Nasal cavity respiratory epithelium epithelial cell of viscerocranial mucosa (primary cell): ENCODE measurements at places on chromosomes 16 and 17. TPM values are rescaled to one million over a fixed set of nuclear protein-coding genes. Genes with fewer than 3 reads are reported as not detected.

PIK3R6 gene
- total RNA-seq, result not detected in 2 replicates

KRTAP17-1 gene
- total RNA-seq, result not detected in 2 replicates

IRX3 gene
- total RNA-seq, result 2.1 and 4.1 TPM in 2 replicates

SEZ6L2 gene
- total RNA-seq, result 4.8 and 18.9 TPM in 2 replicates

ST6GALNAC2 gene
- total RNA-seq, result 76.9 and 114 TPM in 2 replicates

KRT28 gene
- not detected in 2 replicates for total RNA-seq

KRTAP2-2 gene
- not detected in 2 replicates for total RNA-seq

MPO gene
- not detected in 2 replicates for total RNA-seq

ITGB3 gene
- 0.34 and 1.2 TPM in 2 replicates for total RNA-seq

CLEC3A gene
- not detected in 2 replicates for total RNA-seq

CMTR2 gene
- total RNA-seq, result 46.5 and 63.9 TPM in 2 replicates

ZNF768 gene
- total RNA-seq, result 31.5 and 34.2 TPM in 2 replicates

MYO15B gene
- total RNA-seq, result 2.4 and 3.6 TPM in 2 replicates

TEKT3 gene
- not detected in 2 replicates for total RNA-seq

TEX14 gene
- 0.07 TPM in 1 of 2 replicates, not detected in the other for total RNA-seq

GSG1L gene
- not detected in 2 replicates for total RNA-seq

PRSS22 gene
- 7.5 and 54.4 TPM in 2 replicates for total RNA-seq

HS3ST3A1 gene
- total RNA-seq, result 0.07 and 0.34 TPM in 2 replicates

SAMD14 gene
- 0.28 TPM in 1 of 2 replicates, not detected in the other for total RNA-seq

SCARF1 gene
- total RNA-seq, result 0.34 and 0.43 TPM in 2 replicates

PARD6A gene
- 0.57 and 5.8 TPM in 2 replicates for total RNA-seq

RUSF1 gene
- total RNA-seq, result 35.5 and 56.0 TPM in 2 replicates

IL17C gene
- total RNA-seq, result not detected in 2 replicates

EVI2A gene
- total RNA-seq, result not detected in 2 replicates

MT1H gene
- total RNA-seq, result not detected in 2 replicates

PARN gene
- total RNA-seq, result 29.7 and 41.1 TPM in 2 replicates

IRF8 gene
- not detected in 2 replicates for total RNA-seq

ASGR1 gene
- 0.07 TPM in 1 of 2 replicates, not detected in the other for total RNA-seq

SLC9A5 gene
- total RNA-seq, result 0.34 and 0.43 TPM in 2 replicates

ABCA6 gene
- 0.34 and 0.93 TPM in 2 replicates for total RNA-seq

HOXB9 gene
- total RNA-seq, result under 0.01 TPM in 1 of 2 replicates, not detected in the other

CCDC154 gene
- total RNA-seq, result under 0.01 and 0.57 TPM in 2 replicates

TRPV2 gene
- total RNA-seq, result 0.36 and 0.68 TPM in 2 replicates

CCL8 gene
- total RNA-seq, result not detected in 2 replicates
